ENCODE measurements at places on chromosomes 4 and X.

GRCh38 chr4:31045724-31046318 lies 325.7 kb downstream of the PCDH7 start:
- no peak for DNase-seq

- no peak for DNase-seq
Observed at GRCh38 chr4:10552591-10553280, 95.5 kb upstream of the ZNF518B start.

DNA sequence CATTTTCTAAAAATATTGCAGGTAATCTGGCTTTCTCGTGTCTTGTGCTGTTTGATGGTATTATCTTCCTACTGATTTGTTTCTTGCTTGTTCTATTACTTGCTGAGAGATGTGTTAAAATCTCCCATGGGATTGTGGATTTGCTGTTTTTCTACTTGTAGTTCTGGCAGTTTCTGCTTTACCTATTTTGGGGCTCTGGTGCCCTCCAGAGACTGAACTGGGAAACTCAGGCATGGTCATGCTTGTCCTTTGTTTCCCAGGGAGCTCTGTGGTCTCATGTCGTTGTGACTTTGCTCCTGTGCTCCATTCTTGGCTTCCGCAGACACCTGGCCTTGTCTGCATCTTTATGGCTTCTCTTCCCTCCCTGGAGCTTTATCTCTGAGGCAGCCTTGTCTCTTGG lies 39.5 kb downstream of the NSD2 start:
- DNase-seq, result no peak

GRCh38 chrX:9240956-9241355 lies 207.0 kb upstream of the FAM9B start:
- DNase-seq, result no peak

DNA sequence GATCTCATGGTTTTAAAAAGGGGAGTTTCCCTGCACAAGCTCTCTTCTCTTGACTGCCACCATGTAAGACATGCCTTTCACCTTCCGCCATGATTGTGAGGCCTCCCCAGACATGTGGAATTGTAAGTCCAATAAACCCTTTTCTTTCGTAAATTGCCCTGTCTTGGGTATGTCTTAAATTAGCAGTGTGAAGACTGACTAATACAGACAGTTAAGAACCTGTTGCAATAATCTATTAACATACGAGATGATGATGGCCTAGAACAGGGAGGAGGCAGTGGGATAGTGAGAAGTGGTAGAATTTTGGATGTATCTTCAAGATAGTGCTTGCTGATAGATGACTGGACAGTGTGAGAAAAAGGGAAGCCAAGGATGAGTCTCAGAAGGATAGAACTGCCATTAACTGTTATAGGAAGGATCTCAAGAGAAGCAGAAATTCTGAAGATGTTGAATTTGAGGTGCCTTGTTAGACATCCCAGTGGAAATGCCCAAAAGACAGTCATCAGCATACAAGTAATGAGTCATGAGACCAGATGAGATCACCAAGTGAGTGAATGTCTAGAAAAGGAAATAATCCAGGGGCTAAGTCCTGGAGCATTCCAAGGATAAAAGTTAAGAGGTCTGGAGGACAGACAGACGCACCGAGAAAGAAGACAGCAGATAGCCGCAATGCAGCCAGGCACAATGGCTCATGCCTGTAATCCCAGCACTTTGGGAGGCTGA lies 38.8 kb upstream of the UGDH start:
- DNase-seq, result no peak

DNA sequence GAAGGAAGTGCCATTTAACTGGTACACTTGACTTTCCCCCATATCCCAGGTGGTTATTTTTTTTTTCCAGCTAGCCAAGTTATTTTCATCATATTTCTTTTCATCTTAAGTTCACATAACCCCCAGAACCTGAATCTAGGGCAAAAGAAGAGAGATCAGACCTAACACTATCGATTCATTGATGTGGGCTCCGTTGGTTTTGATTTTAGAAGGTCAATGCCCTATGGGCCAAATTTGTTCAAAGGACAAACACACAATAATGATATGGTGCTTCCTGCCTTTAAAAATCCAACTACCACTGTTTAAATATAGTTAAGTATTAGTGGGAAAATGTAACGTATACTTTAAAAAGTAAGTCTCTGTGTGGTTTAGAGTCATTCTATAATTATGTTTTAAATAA lies 665.7 kb downstream of the ZNF674 start:
- no peak for DNase-seq

- DNase-seq, result no peak
Observed at GRCh38 chrX:130636277-130636676, 234.5 kb downstream of the RBMX2 start.

DNA sequence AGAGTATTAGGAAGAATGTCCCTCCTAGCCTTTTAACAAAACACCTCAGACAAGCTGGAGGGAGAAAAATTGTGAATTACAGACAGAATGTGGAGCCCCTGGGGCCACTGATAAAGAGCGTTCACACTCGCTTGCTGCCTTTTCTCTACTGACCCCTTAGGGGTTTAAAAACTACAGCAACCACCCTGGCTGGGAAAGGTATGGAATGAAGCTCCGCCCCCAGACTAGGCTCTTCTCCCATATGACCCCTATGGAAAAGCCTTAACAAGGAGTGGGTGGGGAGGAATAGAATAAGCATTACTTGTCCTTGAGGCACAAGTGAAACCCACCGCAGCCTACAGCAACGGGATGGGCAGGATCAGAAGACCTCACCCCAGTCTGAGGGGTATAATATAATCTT lies 26.3 kb downstream of the ANKRD50 start:
- no peak for DNase-seq

GRCh38 chrX:29627833-29628232 lies 587.5 kb upstream of the MAGEB2 start:
- no peak for DNase-seq

DNA sequence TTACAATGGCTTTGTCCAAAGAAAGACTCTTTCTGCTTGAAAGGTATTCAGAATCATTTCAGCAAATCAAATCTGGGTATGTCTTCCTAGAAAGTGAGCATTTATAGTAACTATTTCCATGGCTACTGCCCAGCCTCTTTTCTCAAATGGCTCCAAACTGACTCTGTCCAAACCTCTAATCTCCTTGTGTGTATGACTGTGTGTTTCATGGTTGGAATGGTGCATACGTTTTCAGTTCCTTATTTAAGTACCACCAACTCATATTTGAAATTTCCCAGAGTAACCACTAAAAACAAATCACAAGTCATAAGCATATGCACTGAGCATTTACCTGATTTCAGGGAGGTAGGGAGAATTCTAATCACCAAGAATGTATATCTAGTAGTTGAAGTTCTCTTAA lies 106.0 kb downstream of the TMEM144 start:
- DNase-seq, result no peak

DNA sequence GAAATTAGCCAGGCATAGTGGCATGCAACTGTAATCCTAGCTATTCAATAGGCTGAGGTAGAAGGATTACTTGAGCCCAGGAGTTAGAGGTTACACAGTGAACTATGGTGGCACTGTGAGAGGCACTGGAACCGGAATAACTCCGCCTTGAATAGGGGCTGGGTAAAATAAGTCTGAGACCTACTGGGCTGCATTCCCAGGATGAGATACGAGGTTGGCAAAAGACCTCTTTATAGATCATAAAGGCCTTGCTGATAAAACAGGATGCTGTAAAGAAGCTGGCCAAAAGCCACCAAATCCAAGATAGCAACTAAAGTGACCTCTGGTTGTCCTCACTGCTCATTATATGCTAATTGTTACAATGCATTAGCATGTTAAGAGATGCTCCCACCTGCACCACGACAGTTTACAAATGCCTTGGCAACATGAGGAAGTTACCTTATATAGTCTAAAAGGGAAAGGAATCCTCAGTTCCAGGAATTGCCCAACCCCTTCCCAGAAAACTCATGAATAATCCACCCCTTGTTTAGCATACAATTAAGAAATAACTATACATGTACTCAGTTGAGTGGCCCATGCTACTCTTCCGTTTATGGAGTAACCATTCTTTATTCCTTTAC lies 88.6 kb downstream of the CENPC start:
- no peak for DNase-seq

DNA sequence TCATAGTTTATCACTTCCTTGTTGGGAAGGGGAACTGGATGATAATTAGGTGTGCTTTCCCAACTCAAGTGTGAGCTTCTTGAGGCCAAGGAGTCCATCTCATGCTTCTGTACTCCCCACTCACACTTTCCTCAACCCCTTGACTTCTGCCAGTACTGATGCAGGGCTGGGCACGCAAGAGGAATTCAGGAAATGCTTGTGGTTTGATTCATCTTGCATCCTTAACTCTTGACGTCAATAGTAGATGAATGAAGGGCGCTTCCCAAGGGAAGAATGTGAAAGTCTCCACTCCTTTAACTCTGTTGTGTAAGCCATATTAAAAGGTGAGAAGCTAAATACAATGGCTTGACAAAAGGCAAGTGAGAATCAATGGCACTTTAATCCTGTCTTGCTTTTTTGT lies 101.8 kb downstream of the AGTR2 start:
- DNase-seq, result no peak

GRCh38 chrX:110003167-110004156 lies 548 bp downstream of the TMEM164 start:
- no peak for DNase-seq

DNA sequence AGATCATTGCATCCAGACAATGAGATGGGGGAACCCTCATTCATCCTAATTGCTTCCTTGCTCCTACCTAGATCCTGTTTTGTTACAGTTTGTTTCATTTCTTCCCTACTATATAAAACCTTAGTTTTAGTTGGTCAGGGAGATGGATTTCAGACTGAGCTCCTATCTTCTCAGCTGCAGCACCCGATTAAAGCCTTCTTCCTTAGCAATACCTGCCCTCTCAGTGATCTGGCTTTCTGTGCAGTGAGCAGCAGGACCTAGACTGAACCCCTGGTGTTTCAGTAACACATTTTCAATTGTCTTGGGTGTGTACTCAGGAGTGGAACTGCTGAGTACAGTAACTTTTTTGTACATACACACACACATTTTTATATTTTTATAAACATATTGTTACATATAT lies 187.4 kb downstream of the APBB2 start:
- no peak for DNase-seq

GRCh38 chr4:47729131-47729680 lies 108.7 kb downstream of the CORIN start:
- no peak for DNase-seq

- no peak for DNase-seq
Observed at GRCh38 chr4:101123231-101123630, 224.1 kb downstream of the PPP3CA start.

GRCh38 chr4:20178902-20179576 lies 72.7 kb upstream of the SLIT2 start:
- DNase-seq, result no peak

DNA sequence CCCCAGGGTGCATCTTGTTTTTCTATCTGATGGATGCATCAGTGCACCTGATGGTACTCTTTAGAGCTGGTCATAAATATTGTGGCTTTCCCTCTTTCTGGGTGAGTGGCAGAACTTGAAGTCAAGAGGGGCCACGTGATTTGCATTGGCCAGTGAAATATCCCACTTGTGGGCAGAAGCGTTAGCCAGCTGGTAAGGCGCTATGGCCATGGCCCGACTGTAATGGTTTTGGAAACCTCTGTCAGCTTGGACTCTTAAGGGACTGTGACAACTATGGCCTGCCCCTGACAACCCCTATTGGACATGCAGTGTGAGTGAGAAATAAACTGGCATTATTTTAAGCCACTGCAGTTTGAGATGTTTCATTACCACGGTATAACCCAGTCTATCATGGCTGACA lies 72.8 kb downstream of the SEL1L3 start:
- no peak for DNase-seq

DNA sequence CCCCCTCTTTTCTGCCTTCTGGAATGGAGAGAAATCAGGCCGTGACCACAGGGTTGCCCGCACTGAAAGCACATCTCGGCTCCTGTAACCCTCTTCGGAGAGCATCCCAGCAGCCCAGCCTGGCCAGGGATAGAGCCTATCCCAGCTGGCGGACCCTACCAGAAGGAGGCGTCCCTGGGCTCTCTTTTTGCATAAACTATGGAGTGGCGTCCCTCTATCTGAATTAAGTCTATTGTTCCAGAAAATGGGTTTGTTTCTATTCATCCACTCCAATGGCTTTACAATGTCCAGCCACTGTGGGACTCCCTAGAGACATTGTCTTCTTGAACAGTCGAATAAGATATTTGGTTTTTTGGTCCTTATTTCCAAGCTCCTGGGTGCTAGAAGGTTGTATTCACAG lies 689 bp upstream of the NHSL2 start:
- DNase-seq, result no peak

- DNase-seq, result no peak
Observed at GRCh38 chr4:128802680-128803628, 6.5 kb upstream of the JADE1 start.

Measured in stimulated activated CD8-positive, alpha-beta memory T cell treated with anti-CD3 and anti-CD28 coated beads, Interleukin-7, amount 100 ng/mL, for 1 hour (primary cell).